Effector CD4-positive, alpha-beta T cell (primary cell): ENCODE measurements at places on chromosomes 7 and 10.

GRCh38 chr10:121092720-121093095 lies 241.5 kb downstream of the WDR11 start:
- no peak for DNase-seq

- DNase-seq: no peak
These were observed 95.9 kb downstream of the CUBN start for GRCh38 chr10:17033529-17034260.

- no peak for DNase-seq
These were observed 124.5 kb downstream of the AOAH start for GRCh38 chr7:36599645-36600313.

GRCh38 chr7:49937608-49938007 lies 155.4 kb downstream of the ZPBP start:
- no peak for DNase-seq

DNA sequence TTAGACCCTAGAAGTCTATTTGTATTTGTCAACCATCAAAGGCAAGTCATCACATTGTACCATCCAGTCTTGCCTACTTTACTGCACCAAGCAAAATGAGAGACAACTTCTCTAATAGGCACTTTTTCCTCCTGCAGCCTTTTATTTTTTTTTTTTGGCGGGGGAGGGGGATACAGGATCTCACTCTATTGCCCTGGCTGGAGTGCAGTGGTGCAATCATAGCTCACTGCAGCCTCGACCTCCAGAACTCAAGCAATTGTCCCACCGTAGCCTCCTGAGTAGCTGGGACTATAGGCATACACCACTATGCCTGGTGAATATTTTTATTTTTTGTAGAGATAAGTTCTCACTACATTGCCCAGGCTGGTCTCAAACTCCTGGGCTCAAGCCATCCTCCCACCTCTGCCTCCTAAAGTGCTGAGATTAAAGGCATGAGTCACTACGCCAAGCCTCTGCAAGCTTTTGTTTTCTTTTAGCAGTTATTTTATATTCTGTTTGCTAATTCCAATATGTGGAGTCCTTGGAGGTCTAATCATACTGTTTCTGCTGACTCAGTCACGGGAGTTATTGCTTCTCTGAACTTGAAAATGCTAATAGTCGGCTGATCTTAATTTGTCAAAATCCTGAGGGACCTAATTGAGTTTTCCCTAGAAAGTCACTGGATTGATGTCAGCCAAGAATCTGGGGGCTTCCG lies 14.2 kb downstream of the KPNA7 start:
- no peak for DNase-seq
